Daoy (cell line): ENCODE measurements at places on chromosomes 11 and 22. TPM values are rescaled to one million over a fixed set of nuclear protein-coding genes. Genes with fewer than 3 reads are reported as not detected.
A peak's percentile ranks its signal among the peaks of the same experiment; 100 is the strongest.

Gene ACTN3
- total RNA-seq: not detected in 2 replicates

Gene OR8G5
- not detected in 2 replicates for total RNA-seq

Gene MAPK11
- 1.3 and 4.8 TPM in 2 replicates for total RNA-seq

Gene ST14
- total RNA-seq: not detected in 2 replicates

Gene CELF1
- total RNA-seq: 59.9 and 62.5 TPM in 2 replicates

Gene CRYAB
- total RNA-seq: not detected in 2 replicates

Gene LINC01488
- total RNA-seq: not detected in 2 replicates

Gene TRIM48
- total RNA-seq: not detected in 2 replicates

Gene F2
- total RNA-seq: not detected in 2 replicates

Gene RAG2
- total RNA-seq: not detected in 2 replicates

Gene GAL3ST1
- 0.12 and 0.29 TPM in 2 replicates for total RNA-seq

Gene OR52I2
- not detected in 2 replicates for total RNA-seq

Gene DTX4
- total RNA-seq: not detected in 2 replicates

Gene HEPHL1
- not detected in 2 replicates for total RNA-seq

Gene RHOG
- total RNA-seq: 13.4 and 17.3 TPM in 2 replicates

Gene MLC1
- not detected in 2 replicates for total RNA-seq

Gene OVCH2
- not detected in 2 replicates for total RNA-seq

Gene CASP5
- not detected in 2 replicates for total RNA-seq

Gene CLMP
- 20.8 and 29.1 TPM in 2 replicates for total RNA-seq

DNA sequence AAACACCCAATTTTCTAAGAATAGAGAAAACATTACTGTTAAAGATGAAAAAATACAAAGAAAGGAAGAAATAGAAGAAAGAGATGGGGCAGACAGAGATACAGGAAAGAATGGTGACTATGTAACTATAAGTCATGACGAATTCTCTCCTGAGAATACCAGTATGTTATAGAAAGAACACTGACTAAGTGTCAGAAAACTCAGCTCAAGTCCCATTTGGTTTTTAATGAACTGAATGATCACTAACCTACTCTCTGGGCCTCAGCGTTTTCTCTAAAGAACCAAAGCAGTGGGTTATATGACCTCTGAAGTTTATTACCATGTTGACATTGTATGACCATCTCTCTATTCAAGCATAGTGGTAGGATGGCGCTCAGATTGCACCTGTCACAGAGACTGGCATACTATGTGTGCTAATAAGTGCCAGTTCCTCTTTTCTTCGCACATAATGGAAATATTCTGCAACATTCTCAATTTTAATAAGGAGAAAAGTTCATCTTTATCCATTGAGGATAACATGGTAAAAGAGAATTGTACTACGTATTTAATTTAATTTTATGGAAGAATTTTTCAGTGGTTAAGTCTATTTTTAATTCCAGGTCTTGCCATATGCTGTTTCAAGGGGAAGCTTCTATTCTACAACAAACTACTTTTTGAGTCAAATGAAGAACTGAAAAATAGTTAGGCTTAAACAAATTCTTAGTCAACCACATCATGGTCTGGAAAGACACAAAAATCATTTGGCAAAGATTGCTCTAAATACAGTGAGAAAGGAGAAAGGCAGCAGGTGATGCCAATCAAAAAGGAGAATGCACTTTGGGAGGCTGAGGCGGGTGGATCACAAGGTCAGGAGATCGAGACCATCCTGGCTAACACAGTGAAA is 25.0 kb upstream of the EED start:
- DNase-seq: no peak

- DNase-seq: no peak
Observed at GRCh38 chr11:12102588-12103410, 7.6 kb upstream of the MICAL2 start.

DNA sequence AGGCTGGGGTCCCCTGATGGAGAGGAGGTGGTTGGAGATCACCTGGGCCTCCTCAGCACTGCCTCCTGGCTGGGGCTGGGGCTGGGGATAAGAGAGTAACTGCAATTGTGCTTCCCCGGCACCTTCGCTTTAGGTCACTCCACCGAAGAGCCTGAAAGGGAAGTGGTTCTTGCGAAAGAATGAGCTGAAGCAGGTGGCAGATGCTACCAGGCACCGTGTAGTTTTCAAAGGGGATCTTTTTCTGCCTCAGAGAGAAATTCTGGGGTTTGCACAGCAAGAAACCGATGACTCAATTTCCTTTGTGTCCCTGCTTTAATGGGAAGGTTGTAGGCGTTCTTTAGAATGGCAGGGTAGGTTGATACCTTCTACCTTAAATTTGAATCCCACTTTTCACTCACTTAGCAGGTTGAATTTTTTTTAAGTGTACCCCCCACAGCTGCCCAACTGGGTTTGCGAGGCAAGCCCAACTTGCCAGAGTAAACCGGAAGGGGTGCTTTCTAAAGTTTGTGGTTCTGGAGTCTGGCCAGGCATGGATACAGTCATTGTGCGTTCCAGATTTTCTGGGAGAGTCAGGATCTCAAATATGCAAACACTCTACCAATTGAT is 5.3 kb downstream of the CD44 start:
- peak; percentile 87 for DNase-seq

DNA sequence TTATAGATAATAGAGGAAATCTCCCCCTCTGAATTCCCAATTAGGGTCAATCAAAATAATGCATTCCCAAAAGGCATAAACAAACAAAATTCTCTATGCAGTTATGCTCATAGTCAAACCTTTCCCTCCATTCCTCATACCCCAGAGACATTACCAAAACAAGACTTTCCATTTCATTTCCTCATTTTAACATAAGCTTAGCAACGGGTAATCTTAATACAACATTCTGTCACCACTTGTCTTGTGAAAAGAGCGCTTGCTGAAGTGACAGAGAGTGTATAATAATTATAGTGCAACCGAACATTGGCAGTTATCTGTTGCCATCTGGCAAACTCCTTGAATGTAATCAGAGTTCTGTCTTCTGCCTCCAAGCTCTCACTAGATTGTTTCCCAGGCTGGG is 1.2 kb upstream of the SLN start:
- no peak for DNase-seq

- no peak for DNase-seq
Observed at GRCh38 chr22:23086787-23087186, 16.5 kb downstream of the GNAZ start.

DNA sequence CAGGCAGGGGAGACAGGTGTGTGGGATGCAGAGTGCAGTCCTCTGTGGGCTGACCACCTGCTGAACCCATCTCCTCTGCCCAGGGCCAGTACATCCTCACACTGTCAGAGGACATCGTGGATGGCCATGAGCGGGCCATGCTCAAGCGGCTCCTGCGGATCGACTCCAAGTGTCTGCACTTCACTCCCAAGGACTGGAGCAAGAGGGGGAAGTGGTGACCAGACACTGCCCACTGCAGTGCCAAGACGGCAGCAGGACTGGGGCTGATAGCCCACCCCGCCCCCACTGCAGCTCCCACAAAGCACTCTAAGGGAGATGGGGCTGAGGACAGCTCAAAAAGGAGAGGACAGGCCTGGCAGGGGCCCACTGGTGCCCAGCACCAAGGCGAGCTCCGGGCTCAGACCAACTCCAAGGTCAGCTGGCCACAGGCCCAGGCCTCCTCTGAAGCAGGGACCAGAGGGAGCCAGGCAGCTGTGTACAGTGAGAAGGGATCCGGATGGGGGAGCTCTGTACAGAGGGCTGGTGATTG is 1.6 kb downstream of the RNASEH2C start:
- no peak for DNase-seq

- no peak for DNase-seq
Observed at GRCh38 chr11:35183326-35183925, 44.5 kb downstream of the CD44 start.

DNA sequence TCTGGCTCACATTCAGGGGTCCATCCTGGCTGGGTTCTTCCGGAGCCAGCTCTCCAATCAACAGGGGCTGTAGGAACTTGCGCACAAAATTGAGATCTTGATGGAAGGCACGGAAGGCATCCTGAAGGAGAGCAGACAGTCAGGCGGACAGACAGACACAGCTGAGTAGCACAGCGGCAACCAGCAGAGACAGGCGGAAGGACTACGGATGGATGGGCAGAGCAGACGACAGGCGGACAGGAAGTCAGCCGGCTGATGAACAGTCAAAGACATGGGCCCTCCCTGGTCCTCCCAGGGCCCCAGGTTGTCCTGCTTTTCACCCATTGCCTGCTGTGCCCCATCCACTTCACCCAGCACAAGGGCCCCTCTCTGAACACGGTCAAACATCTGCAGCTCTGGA is 11.3 kb downstream of the FADS3 start:
- no peak for DNase-seq

DNA sequence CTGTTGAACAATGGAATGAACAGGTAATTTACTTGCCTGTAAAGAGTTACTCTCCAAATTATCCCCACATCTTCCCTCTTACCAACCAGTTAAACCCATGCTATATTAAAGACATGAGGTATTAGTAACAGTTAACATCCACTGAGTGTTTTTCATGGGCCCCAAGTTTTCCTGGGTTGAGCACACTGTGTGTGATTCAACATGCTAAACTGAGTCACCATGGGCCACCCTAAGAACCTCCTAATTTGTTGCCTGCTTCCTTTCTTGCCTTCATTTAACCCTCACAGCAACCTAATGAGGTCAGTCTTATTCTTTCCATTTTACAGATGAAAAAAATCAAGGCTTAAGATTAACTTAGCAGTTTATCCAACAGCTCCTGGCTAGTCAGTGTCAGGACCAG is 51.0 kb downstream of the GALNT18 start:
- DNase-seq: no peak

DNA sequence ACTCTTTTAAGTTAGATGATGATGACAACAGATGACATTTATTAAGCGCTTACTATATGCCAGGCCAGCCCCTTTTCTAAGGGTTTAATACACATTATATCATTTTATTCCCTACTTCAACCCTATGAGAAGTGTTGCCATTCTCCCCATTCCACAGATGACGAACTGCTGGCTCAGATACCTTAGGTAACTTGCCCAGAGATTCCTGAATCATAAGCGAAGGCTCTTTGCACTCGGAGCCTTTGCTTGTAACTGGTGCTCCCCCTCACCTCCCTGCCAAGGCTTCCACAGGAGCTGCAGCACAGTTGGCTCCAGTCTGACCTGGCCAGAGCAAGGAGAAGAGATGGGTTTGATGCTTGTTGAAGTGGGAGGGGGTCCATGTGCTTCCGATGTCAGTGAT is 43.0 kb downstream of the DBX1 start:
- DNase-seq: no peak

GRCh38 chr11:15801126-15801525 is 555.2 kb downstream of the SOX6 start:
- DNase-seq: no peak

GRCh38 chr11:69744435-69744834 is 30.7 kb downstream of the FGF4 start:
- peak; percentile 85 for DNase-seq

- no peak for DNase-seq
Observed at GRCh38 chr11:17500673-17501072, 24.0 kb upstream of the ABCC8 start.

- DNase-seq: no peak
Observed at GRCh38 chr11:57791321-57792059, 29.9 kb downstream of the CTNND1 start.

GRCh38 chr22:46862418-46863324 is 100.2 kb downstream of the TBC1D22A start:
- no peak for DNase-seq

DNA sequence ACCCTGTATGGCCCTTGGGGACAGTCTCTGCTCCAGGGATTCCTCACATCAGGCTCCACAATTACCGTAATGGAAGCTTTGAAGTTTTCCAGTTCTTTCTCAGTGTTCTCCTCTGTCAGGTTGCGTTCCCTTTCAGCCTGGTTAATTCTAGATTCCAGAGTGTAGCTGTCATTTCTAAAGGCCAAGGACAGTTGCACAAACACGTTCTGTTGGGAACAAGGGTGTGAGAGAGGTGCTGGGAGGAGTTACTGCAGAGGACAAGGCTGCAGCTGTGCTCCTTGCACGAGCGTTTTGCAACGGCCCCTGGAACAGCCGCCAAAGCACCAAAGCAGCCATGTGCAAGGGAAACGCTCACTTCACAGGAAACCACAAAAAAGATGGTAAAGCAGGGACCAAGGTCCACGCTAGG is 35.9 kb upstream of the LYVE1 start:
- no peak for DNase-seq

- DNase-seq: peak; percentile 21
Observed at GRCh38 chr22:39664485-39665200, 94.1 kb downstream of the CACNA1I start.

GRCh38 chr11:2590131-2590964 is 109.4 kb downstream of the KCNQ1OT1 start:
- DNase-seq: no peak

GRCh38 chr11:87059596-87060390 is 22.1 kb downstream of the TMEM135 start:
- DNase-seq: no peak

GRCh38 chr11:5369789-5370188 is 13.8 kb upstream of the OR51M1 start:
- no peak for DNase-seq

GRCh38 chr11:13149991-13150390 is 127.6 kb upstream of the BMAL1 start:
- no peak for DNase-seq

GRCh38 chr11:61828629-61829407 is 718 bp downstream of the FADS2 start:
- peak; percentile 52 for DNase-seq

DNA sequence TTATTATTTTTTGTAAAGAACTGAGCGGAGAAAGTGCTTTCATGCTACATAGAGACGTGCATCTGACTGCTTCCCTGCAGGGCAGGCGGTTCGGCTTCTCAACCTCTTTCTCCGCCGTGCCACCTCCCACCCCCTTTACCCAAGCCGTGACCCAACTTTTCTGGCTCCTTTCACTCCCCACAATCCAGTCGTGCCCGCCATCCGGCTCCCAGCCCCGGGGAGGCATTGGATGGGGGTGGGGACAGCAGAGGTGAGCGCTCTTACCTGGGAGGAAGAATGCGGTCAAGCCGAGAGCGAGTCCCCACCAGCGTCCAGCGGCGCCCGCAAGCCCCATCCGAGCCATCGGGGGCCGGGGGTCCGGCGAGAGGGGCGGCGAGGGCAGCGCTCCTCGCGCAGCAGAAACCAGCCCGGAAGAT is 781 bp downstream of the NECTIN1 start:
- DNase-seq: no peak
